A172 (cell line): ENCODE measurements at places on chromosomes 3 and 15. TPM values are rescaled to one million over a fixed set of nuclear protein-coding genes. Genes with fewer than 3 reads are reported as not detected.

SEC61A1 gene
- 296 and 324 TPM in 2 replicates for total RNA-seq

CEP19 gene
- 9.7 and 13.8 TPM in 2 replicates for total RNA-seq

CPN2 gene
- 0.10 TPM in 1 of 2 replicates, not detected in the other for total RNA-seq

PIF1 gene
- 11.0 and 15.1 TPM in 2 replicates for total RNA-seq

STRA6 gene
- 2.0 and 3.0 TPM in 2 replicates for total RNA-seq

FHIT gene
- total RNA-seq: 0.10 and 1.3 TPM in 2 replicates

SLC12A8 gene
- total RNA-seq: 10.7 and 24.9 TPM in 2 replicates

ACP3 gene
- total RNA-seq: not detected in 2 replicates

CGNL1 gene
- total RNA-seq: 3.4 and 4.7 TPM in 2 replicates

VGLL3 gene
- not detected in 2 replicates for total RNA-seq

CACNA1D gene
- total RNA-seq: 0.05 TPM in 1 of 2 replicates, not detected in the other

GRK7 gene
- not detected in 2 replicates for total RNA-seq

TMEM40 gene
- total RNA-seq: 2.9 TPM in 1 of 2 replicates, not detected in the other

ITIH3 gene
- 2.2 and 3.1 TPM in 2 replicates for total RNA-seq

WDR93 gene
- 0.17 TPM in 1 of 2 replicates, not detected in the other for total RNA-seq

C3orf49 gene
- total RNA-seq: not detected in 2 replicates

ZNF80 gene
- total RNA-seq: not detected in 2 replicates

SOX14 gene
- not detected in 2 replicates for total RNA-seq

WWTR1 gene
- total RNA-seq: 84.9 and 103 TPM in 2 replicates

PRTG gene
- 3.6 and 8.7 TPM in 2 replicates for total RNA-seq

MEIS2 gene
- 98.3 and 106 TPM in 2 replicates for total RNA-seq

MOBP gene
- not detected in 2 replicates for total RNA-seq

RPL4 gene
- total RNA-seq: 2,139 and 2,612 TPM in 2 replicates

LRRC3B gene
- total RNA-seq: not detected in 2 replicates

SOX2 gene
- 3.4 and 4.3 TPM in 2 replicates for total RNA-seq

GRAMD1C gene
- 1.0 and 1.1 TPM in 2 replicates for total RNA-seq

NR2E3 gene
- not detected in 2 replicates for total RNA-seq

ATP11B gene
- total RNA-seq: 50.5 and 55.5 TPM in 2 replicates

SNRK gene
- total RNA-seq: 11.6 and 16.5 TPM in 2 replicates

SLC28A2 gene
- total RNA-seq: not detected in 2 replicates

ANKRD34C gene
- not detected in 2 replicates for total RNA-seq

IL16 gene
- total RNA-seq: 0.02 TPM in 1 of 2 replicates, not detected in the other
